ENCODE measurements at places on chromosomes 5 and 9.

GRCh38 chr9:101387871-101388506, 3.2 kb upstream of the BAAT start:
- peak; percentile 49 for DNase-seq

DNA sequence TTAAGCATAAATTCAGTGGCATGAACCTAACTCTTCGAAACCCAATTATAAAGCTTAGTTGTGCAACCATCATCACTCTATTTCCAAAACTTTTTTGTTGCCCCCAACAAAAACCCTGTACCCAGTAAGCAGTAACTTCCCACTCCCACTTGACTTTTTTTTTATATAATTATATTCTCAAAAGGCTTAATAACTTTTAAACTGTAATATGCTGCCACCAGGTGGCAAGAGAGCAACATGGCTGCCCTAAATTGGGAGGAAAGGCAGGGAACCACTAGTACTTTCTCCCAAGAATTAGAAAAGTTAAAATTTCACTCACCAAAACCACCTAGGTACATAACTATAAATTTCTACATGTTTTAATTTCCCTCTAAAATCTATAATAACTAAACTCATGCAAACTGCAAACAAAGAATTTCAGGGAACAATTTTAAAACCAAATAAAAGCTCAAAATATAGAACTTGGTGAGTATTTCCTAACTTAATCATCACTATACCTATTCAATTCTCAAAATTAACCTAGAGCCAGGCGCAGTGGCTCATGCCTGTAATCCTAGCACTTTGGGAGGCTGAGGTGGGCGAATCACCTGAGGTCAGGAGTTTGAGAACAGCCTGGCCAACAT, 50.2 kb upstream of the RNF38 start:
- peak; percentile 60 for DNase-seq

GRCh38 chr5:97149709-97150108, 7.3 kb upstream of the LIX1 start:
- DNase-seq, result no peak

- DNase-seq, result no peak
Observed at GRCh38 chr5:162916368-162916767, 521.0 kb upstream of the CCNG1 start.

DNA sequence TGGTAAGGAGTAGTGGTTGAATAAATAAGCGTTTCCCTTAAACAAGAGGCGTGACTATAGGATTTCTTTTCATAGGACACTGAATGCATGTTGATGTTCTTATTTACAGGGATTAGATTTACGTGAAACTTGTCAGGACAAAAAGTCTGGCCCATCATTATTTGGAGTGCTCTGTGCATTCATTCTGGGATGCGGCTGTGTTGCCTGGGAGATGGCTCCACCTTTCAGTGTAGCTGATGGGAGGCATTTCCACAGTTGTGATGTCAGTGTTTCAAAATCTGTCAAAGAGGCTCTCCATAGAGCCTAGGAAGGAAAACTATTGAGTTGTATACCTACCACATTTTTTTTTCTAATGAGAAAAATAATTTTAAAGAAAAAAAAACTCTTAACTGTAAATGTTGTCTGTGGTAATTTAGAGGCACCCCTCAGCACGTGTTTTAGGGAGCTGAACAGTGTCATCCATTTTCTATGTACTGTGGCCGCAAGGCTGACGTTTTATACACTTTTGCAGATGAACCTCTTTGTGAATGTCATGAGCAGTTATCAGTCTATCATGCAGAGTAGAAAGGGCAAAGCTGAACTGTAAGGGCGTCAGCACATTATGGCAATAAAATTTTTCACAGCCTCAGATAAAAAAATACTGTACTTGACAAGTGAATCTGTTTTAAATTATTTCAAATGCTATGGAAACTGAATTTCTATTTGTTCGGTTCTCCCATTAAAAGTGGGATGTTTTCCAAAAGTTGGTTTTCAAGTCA, 202.7 kb downstream of the PBX3 start:
- no peak for DNase-seq

DNA sequence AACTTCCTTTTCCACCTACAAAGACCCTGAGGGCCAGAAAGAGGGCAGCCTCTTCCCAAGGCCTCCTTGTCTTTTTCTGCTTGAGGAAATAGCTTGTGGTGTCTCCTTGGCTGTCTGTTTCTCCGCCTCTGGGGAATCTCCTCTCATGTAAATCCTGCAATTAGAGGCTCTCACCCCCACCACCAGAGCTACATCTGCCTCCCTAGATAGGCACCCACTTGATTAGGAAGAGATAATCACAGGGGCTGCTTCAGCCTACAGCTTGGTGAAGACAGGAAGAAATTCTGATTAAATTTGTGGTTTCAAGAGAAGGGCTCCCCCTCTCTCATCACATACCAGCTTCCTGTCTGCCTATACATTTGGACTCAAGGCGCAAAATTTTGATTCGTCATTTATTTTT, 75.6 kb downstream of the TLR4 start:
- no peak for DNase-seq

DNA sequence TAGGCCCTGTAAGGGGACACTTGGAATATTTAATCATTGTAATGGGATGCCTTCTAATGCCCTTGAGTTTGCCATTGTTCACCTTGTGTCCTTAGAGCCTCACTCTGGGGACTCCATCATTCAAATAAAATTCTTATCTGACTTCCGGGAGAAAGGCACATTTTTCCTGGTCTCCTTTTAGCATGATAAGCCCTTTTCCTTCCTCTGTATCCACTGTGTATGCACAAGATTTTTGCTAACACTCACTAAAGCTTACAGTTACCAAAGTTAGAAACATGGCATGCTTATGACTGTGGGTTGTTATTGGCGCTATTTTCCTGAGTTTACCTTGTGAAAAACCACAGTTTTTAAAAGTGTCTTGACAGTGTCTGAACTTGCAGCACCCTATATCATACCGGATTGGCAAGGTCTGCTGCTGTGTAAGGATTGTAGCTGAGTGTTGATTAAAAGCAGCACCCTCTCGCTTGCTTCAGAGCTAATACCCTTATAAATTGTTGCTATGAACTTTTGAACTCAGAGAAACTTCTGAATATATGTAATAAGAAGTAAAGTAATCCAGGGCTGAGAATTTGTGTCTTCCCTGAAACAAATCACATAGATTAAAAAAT, 46.4 kb downstream of the SNCAIP start:
- DNase-seq, result no peak

DNA sequence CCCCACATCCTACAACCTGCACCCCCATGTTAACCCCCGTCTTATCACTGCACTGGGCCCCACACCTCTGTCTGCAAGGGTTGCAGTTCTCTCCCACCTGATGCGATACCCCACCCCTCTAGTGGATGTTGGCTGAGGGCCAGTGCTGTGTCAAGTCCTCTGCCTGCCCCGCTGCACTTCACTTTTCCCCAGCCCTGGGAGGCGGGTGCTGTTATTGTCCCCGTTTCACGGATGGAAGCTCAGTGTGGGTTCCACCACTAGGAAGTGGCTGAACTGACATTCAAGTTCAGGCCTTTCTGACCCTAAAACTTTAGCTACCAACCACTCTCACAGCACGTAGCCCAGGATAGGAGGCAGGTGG, 3.5 kb downstream of the SNCB start:
- no peak for DNase-seq

- DNase-seq, result peak; percentile 5
Observed at GRCh38 chr9:4009006-4009511, 290.8 kb downstream of the GLIS3 start.

- DNase-seq, result peak; percentile 47
Observed at GRCh38 chr5:33726422-33727165, 165.2 kb downstream of the ADAMTS12 start.

DNA sequence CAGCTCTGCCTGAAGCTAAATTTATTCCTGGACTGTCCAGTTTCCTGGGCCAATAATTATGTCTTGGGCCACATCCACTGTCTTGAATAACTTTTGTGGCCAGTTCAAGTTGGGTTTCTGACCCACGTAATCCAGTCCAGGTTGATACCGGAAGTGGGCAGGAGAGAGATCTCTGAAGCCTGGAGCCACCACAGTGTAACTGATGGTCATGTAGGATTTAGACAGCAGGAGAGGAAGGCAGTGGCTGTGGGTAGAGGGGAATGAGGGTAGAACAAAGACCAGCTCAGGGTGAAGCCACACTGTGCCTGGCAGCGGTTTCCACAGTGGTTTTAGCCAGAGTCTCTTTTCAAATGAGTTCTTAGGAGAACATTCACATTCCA, 30.2 kb downstream of the SH3PXD2B start:
- no peak for DNase-seq

DNA sequence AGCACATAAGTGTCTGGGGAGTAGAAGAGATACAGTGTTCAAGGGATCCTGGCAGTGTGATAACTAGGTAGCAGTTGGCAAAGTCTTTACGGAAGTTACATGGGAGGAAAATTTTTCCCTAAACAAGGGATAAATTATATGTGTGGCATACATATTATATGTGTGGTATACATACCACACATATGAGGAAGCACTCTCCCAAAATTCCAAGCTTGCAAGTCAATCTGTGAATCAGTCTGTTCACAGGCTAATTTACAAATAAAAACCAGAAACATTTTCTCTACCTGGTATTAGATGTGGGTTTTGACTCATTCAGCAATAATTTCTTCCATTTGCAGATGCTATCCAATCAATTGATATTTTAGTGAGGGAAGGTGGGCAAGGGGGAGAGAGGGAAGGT, 110.0 kb downstream of the ISOC1 start:
- DNase-seq, result peak; percentile 38

GRCh38 chr9:136488247-136489214, 5.7 kb upstream of the SEC16A start:
- no peak for DNase-seq

DNA sequence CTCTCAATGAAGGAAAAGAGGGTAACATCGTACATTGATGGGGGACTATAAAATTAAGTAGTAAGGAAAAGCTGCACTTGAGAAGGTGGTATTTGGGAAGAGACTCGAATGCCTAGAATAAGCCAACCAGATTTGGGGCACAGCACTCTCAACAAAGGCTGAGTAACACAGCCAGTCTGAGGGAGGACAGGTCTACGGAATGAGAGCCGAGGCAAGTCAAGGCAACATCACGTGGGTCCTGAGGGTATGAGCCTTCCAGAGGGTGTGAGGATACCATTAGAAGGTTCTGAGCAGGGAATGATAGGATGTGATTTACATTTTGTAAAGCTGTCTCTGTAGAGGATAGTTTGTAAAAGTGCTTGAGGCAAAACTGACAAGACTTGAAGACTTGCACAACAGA, 434.1 kb downstream of the RAB3C start:
- no peak for DNase-seq

GRCh38 chr9:76423216-76424177, 29.3 kb upstream of the RFK start:
- DNase-seq, result no peak

GRCh38 chr5:172509405-172509781, 55.1 kb upstream of the SH3PXD2B start:
- DNase-seq, result no peak

DNA sequence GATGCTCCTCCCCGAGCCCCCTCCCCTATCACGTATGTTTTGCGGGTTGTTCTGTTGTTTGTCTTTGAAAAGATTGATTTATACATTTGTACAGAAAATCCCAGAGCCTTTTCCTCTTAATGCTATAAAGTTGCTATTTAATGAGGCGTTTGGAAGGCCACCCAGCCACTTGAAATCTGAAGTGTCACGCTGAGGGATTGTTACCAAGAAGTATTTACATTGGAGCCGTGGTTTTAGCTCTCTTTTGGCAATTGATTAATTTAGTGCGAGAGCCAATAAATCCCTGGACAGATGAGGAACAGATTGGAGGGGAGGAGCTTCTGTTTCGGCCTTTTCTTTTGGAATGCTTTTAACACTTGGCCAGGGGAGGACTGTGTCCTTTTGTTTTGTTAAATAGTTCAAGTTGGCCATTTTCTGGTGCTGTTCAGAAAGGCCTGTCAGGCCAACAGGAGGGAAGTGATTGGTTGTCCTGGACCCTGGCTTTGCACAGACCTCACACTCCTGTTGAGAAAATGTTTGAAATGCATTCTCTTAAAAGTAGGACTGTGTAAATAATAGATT, 250.2 kb downstream of the PDZD2 start:
- DNase-seq, result no peak

DNA sequence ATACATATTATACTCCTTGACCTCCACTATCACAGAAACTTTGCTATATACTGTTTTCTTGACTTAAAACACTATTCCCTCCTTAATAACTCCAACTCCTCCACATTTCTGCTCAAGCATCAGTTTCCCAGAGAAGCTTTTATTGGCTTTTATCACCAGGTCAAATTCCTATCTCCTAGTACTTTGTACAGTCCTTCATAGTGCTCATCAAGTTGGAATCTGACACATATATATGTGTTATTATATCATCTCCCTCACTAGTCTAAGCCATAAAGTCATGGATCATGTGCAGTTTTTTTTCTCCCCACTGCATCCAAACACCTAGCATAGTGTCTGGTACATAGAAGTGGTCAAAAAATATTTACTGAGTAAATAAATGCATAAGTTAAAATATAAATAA, 59.1 kb downstream of the BHMT start:
- no peak for DNase-seq

DNA sequence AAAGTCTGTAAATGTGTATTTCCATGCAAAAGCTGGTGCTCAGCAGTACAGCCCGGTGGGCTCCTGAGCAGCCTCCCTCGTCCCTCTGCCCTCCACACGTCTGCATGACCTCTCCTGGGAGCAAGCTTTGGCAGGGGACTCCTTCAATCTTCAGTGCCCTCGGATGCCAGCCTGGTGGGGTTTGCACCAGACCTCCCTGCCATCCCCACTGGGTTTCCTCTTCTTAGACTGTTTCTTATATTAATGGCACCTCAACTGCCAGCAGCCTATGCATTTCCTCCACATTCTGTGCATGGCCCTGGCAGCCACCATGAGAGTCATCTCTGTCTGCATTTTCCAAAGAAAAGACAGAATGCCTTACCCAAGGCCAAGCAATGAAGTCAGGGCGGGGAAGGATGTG, 108.4 kb downstream of the ROR2 start:
- no peak for DNase-seq

DNA sequence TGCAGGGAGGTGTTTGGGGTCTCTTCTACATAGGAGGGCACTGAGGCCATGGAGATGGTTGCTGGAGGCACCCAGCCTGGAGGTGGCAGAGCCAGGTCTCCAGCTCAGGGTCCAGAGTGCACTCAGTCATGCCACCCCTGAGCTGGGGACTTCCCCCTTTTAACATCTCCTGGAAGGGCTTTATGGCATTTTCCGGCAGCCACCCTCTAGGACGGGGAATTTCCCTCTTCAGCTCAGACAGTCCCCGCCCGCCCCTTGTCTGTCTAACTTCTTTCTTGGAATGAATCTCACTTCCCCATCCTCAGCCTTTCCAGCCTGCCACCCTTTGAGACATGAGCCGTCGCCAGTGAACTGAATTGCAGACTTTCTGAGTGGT, 49.9 kb downstream of the COL15A1 start:
- peak; percentile 37 for DNase-seq

DNA sequence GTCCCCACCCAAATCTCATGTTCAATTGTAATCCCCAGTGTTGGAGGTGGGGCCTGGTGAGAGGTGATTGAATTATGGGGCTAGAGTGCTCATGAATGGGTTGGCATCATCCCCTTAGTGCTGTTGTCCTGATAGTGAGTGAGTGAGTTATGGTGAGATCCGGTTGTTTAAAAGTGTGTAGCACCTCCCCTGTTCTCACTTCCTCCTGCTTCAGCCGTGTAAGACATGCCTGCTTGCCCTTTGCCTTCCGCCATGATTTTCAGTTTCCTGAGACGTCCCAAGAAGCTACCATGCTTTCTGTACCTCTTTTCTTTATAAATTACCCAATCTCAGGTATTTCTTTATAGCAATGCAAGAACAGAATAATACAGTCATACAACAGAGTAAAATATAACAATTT, 742 bp upstream of the LECT2 start:
- DNase-seq, result no peak

- DNase-seq, result no peak
Observed at GRCh38 chr5:136482206-136482605, 116.9 kb upstream of the TRPC7 start.

All from fibroblast of skin of back (primary cell).